Endothelial cell (in vitro differentiated cells): ENCODE measurements at places on chromosomes 1 and 21. TPM values are rescaled to one million over a fixed set of nuclear protein-coding genes. Genes with fewer than 3 reads are reported as not detected.

OR2T11 gene
- not detected for total RNA-seq

RHCE gene
- total RNA-seq = 2.4 TPM

OR10Z1 gene
- not detected for total RNA-seq

PCP4L1 gene
- total RNA-seq = not detected

SPRR5 gene
- not detected for total RNA-seq

ERG gene
- total RNA-seq = 133 TPM

SPRR3 gene
- total RNA-seq = not detected

CLCNKA gene
- not detected for total RNA-seq

S100A9 gene
- total RNA-seq = 0.51 TPM

ITLN1 gene
- not detected for total RNA-seq

OR2G6 gene
- not detected for total RNA-seq

TP73 gene
- total RNA-seq = not detected

SLC9C2 gene
- 0.51 TPM for total RNA-seq

CDC20 gene
- 24.3 TPM for total RNA-seq

MFAP2 gene
- total RNA-seq = 154 TPM

CFHR4 gene
- 0.87 TPM for total RNA-seq

KCNE2 gene
- total RNA-seq = not detected

KRTAP13-3 gene
- total RNA-seq = not detected

ITPKB gene
- 144 TPM for total RNA-seq

KLF17 gene
- 0.23 TPM for total RNA-seq

TRIM67 gene
- 0.26 TPM for total RNA-seq

C4BPA gene
- total RNA-seq = not detected

MSH4 gene
- 0.44 TPM for total RNA-seq

TSPEAR gene
- total RNA-seq = not detected

SHISAL2A gene
- not detected for total RNA-seq

CNKSR1 gene
- 10.0 TPM for total RNA-seq

DMBX1 gene
- not detected for total RNA-seq

FCAMR gene
- total RNA-seq = not detected

HEYL gene
- 1.3 TPM for total RNA-seq

S100A8 gene
- not detected for total RNA-seq

SEMA6C gene
- 214 TPM for total RNA-seq

CELA3A gene
- total RNA-seq = not detected

PSMA5 gene
- total RNA-seq = 84.9 TPM

SLC2A5 gene
- not detected for total RNA-seq

ZNF683 gene
- total RNA-seq = not detected

VHLL gene
- total RNA-seq = not detected

CR1 gene
- 0.51 TPM for total RNA-seq

LCE3C gene
- total RNA-seq = not detected

DCDC2B gene
- not detected for total RNA-seq

CNR2 gene
- not detected for total RNA-seq

NUDT4B gene
- not detected for total RNA-seq

FUBP1 gene
- 148 TPM for total RNA-seq

C2CD4D gene
- total RNA-seq = 0.95 TPM

SLAMF7 gene
- 0.56 TPM for total RNA-seq

KCNA3 gene
- 0.26 TPM for total RNA-seq

OR2T10 gene
- not detected for total RNA-seq

CD101 gene
- total RNA-seq = 0.10 TPM

NID1 gene
- total RNA-seq = 186 TPM

DARS2 gene
- 18.7 TPM for total RNA-seq

SDC3 gene
- 51.3 TPM for total RNA-seq

DNM3 gene
- 7.7 TPM for total RNA-seq

KIF17 gene
- 1.8 TPM for total RNA-seq

BNIPL gene
- total RNA-seq = 1.5 TPM

ZYG11A gene
- 0.18 TPM for total RNA-seq

FTCD gene
- total RNA-seq = 1.5 TPM

IVL gene
- not detected for total RNA-seq

HES3 gene
- total RNA-seq = not detected

HAO2 gene
- not detected for total RNA-seq
